ENCODE measurements at places on chromosomes 11 and 22.

GRCh38 chr22:36885474-36885873, 24.7 kb downstream of the NCF4 start:
- DNase-seq = no peak

DNA sequence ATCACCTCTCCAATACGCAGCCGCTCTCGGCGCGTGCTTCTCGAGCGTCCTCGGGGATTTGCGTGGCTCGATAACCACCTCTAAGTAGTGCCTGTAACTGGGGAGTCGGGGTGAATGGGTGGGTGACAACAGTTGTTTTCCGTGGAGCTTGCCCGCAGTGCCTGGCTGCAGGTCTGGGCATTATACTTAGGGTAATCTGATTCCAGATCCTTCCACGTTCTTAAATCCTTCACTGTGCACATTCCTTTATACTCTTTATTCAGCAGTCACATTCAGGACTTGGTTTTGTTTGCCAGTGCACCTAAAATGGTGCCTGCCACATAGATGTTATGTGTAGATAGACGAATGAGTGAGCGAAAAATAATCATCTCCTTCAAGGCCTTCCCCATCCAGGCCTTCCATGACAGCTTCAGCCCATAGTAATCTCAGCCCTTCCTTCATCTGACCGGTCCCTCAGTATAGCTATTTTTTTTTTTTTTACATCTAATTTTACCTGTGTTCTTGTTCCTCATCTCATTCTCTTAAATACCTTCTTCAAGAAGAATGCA, 602 bp downstream of the NAT10 start:
- no peak for DNase-seq

GRCh38 chr11:15865212-15865987, 490.9 kb downstream of the SOX6 start:
- DNase-seq = no peak

- no peak for DNase-seq
Observed at GRCh38 chr11:61082062-61082870, 20.0 kb upstream of the CD5 start.

- no peak for DNase-seq
Observed at GRCh38 chr11:83475760-83476159, 189.6 kb upstream of the CCDC90B start.

DNA sequence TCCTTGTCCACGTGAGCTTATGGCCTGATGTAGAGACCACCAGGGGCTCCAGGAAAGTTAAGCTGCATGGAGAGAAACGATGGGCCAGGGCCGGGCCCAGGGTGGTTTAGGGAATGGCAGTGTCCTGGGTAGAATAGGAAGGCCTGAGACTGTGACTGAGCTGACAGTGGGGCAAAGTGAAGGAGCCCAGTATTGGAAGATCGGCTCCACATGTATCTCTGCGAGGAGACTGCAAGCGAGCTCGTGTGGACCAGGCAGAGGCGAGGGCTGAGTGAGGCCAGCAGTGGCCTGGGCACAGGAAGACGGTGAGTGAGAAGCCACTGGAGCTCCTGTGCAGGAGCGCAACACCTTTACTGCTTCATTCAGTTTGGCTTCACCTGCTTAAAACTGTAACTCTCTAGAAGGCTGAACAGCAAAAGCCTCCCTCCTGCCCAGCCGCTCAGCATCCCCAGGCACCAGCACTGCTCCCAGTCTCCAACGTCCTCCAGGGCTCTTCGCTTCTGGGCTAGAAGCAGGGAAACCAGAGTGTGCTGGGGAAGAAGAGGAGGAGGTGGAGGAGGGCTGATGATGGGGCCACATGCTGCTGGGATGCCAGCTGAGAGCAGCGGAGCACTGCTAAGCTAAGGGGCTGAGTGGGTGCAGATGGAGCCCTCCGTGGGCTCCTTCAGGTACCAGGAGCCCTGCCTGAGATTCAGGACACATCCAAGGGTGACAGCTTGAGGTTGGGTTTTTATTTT, 13.5 kb downstream of the TCIRG1 start:
- no peak for DNase-seq

DNA sequence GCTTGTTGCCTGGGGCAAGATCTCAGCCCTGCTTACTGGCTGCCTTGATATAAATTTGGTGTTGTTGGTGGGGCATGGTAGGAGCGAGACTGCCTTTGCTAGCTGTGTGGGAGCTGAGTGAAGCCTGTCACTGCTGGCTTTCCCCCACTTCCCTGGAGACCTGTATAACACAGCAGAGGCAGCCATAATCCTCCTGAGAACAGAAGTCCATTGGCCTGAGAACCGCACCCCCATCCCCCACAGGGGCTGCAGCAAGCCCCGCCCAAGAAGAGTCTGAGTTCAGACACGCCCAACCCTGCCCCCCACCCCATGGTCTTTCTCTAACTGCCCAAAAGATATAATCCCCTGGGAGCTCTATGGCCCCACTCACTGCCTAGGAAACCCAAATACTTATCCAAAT, 39.2 kb upstream of the ARHGAP42 start:
- DNase-seq = no peak

GRCh38 chr11:46332093-46332567, 15.1 kb upstream of the DGKZ start:
- DNase-seq = no peak

GRCh38 chr11:65502555-65503367, 3.9 kb downstream of the MALAT1 start:
- peak; percentile 56 for DNase-seq

DNA sequence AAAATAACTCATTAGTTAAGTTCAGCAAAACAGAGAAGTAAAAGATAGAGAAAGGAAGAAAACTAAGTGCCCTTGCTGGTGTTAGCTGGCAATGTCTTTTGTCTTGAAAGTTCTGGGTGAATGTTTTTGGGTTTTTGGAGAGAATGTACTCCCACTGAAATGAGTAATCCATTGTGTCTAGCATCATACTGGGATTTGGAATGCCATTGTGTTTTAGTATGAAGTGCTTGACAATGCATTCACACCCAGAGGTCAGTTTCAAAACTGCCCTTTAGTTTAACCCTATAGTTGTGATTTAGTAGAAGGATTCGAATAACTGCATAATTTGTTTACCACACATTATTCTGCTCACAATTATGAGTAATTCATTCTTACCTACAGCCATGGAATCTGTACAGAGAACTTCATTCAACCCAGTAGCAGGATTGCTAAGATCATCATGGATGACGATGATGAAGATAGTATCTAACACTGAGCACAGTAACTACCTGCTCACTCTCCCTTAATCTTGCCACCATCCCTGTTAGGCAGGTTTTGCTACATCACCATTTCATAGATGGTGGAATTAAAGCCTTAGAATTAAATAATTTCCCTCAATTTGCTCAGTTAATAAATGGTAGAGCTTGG, 33.9 kb downstream of the MAML2 start:
- peak; percentile 42 for DNase-seq

GRCh38 chr11:48093323-48093722, 113.0 kb downstream of the PTPRJ start:
- no peak for DNase-seq

DNA sequence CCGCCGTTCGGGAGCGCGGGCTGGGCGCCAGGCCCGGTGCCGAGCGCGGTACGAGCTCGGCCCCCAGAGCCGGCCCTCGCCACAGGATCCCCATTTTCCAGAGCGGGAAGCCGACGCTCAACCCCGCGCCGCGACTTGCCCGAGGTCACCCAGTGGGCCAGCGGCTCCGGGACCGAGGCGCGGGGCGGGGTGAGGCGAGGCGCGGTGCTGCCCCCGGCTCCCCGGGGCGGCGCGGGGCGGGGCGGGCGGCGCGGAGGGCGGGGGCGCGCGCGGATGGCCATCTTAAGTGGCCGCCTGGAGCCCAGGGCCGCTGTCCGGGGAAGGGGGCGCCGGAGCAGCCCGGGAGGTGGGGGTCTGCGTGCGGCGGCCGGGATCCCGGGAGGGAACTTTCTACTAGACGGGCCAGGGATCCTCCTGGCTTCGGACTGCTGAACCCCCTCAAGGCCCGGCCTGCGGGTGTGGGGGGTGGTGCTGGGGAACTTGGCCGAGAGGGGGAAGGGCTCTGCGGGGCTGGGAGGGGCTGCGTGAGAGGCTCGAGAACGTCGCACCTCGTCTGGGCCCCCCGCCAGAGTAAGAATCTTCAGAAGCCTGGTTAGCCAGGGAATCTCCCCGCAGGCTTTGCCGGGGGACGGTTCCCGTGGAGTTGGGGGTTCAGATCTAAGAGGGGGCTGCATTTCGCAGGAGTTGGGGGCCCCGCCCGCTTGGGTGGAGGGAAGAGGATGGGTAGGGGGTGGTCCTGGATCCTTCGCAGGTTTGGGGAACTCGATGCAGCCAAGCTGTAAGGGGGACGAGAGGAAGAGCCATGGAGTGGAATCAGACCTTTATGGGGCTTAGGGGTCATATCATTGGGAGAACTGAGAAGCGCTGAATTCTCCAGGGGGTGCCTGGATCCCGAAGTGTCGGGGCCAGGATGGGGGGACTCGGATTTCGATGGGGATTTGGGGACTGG, 678 bp upstream of the INPPL1 start:
- DNase-seq = peak; percentile 79

DNA sequence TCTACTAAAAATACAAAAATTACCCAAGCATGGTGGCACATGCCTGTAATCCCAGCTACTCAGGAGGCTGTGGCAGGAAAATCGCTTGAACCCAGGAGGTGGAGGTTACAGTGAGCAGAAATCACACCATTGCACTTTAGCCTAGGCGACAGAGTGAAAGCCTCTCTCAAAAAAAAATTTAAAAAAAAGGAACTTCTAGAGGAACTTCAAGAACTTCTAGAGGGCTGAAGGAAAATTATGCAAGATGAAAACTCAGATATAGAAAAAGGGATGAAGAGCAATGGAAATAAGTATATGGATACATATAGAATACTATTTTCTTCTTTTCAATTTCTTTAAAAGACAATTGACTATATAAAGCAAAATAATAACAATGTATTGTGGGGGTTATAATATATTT, 51.2 kb upstream of the PRR5 start:
- no peak for DNase-seq

DNA sequence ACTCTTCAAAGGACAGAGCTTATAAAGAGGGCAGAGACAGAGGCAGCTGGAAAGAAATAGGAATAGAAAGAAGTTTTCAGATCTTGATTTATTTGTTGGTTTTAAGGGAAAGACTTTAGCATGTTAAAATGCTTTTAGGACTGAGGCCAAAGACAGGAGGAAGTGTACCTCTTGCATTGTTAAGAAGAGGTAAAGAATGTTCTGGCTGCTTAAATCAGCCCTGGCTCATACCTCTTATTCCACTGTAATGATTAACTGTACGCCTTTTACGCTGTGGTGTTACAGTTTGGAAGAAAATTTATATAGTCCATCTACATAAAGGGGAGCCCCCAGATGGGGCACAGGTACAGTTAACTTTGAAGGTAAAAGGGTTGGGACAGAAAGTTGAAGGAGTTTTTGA, 10.1 kb upstream of the MPZL2 start:
- no peak for DNase-seq

DNA sequence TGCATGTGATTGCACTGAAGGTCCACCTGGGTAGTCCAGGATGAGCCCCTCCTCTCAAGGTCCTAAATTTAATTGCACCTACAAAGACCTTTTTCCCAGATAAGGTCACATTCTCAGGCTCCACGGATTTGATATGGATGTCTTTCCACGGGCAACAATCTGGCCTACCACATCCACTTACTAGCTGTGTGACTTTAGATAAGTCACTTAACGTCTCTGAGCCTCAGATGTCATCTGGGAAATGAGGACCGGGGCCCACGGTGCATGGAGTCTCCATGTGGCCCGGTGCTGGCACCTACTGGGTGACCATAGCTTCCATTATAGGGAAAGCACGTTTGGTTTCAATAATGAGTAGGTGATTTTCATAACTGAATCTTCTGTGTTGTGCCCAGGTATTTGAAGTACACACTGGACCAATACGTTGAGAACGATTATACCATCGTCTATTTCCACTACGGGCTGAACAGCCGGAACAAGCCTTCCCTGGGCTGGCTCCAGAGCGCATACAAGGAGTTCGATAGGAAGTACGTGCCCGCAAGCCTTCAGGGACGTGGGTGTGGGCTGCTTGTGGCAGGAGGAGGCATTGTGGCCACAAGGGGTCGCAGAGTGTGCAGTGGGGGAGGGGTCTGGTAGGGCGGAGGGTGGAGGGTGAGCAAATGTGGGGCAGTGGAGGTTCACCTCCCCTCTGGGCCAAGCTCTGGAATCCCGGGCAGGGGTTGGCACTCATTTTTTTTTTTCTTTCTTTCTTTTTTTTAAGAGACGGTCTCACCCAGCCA, 55.7 kb downstream of the ARHGAP8 start:
- DNase-seq = no peak

DNA sequence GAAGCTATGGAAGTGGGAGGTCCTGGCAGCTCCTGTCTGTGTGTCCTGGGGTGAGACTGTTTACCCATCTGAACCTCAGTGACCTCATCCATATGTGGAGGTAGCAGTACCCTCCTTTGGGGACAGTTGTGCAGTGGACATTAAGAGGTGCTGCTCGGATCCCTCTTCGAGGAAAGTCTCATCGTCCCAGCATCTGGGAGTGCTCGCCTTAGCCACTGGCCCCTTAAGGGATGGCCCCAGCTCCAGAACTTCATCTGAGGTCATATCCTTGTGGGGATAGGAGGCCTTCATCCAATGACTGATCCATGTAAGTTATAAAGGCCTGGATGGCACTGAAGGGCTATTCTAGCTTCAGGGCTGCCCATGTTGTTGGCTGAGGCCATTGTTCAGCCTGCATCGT, 538.1 kb downstream of the MIAT start:
- no peak for DNase-seq

- DNase-seq = no peak
Observed at GRCh38 chr11:60834742-60835533, 7.0 kb upstream of the CCDC86 start.

DNA sequence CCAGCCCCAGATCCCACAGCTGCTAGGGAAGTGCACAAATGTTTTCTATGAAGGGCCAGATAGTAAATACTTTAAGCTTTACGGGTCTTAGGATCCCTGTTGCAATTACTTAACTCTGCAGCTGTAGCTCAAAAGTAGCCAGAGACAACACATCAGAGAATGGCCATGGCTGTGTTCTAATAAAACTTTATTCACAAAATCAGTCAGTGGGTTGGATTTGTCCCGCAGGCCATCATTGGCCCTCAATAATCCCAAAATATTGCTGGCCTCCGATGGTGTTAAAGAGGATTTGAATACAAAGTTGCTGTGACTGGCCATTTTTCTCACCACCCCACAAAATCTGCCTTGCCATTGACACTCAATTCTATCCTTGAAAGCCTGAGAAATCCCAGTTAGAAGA, 49.6 kb downstream of the ISX start:
- no peak for DNase-seq

DNA sequence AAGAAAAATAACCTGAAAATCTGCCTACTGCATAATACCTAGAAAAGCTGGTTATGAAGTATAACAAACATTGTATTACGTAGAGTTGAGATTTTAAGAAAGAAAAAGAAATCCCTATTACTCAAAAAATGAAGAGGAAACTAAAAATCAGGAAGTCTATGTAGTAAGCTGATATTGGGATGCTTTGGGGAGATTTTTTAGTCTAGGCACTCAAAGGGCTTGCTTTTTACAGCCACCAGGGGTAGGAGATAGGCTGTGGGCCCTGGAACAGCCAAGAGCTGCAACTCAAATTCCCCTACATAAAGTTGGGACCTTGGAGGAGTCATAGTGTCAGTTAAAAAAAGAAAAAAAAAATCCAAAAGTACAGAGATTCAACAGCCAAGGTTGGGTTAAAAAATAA, 90.4 kb downstream of the RELT start:
- DNase-seq = no peak
